ENCODE measurements at places on chromosomes 1 and 21. TPM values are rescaled to one million over a fixed set of nuclear protein-coding genes. Genes with fewer than 3 reads are reported as not detected.
A peak's percentile ranks its signal among the peaks of the same experiment; 100 is the strongest.

The AQP10 gene
- not detected for total RNA-seq

The HSF2BP gene
- 0.68 TPM for total RNA-seq

The SPATA21 gene
- not detected for total RNA-seq

The CALML6 gene
- 0.23 TPM for total RNA-seq

The ETV3L gene
- total RNA-seq = not detected

The LCE2D gene
- total RNA-seq = not detected

DNA sequence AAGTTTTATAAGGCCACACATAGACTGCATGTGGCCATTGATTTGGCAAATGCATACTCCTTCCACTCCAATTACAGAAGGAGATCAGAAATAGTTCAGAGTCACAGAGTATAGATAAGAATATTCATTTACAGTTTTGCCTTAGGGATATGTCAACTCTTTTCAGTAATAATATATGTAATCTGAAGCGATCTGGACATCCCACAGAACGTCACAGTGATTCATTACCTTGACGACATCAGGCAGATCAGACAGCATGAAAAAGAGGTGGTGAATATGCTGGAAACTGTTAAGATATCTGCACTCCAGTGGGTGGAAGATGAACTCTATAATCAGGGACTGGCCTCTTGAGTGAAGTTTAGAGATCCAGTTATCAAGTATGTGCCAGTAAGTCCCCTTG lies 240.4 kb downstream of the DPYD start:
- peaks cover 7% of the 10 kb centered on the region for H3K4me1 ChIP-seq
- H3K4me3 ChIP-seq = no peak overlapping the region
- no peaks in the 10 kb centered on the region for H3K27me3 ChIP-seq
- peaks cover 10% of the 10 kb centered on the region for H3K36me3 ChIP-seq

DNA sequence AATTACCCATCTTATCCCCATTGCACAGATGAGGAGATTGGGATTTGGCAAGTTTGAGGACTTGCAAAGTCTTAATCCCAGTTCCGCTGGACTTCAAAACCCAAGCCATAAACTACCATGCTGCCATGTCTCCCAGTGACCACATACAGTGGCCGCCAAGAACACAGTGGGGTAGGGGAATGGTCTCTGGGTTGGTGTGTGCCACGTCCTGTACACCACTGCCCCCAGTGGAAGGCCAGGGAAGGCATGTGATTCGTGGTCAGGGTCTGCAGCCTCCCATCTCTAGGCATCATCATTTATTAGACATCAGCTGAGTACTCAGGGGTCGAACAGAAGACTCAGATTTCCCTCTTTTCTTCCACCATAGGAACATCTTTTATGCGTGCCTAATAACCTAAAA lies 76.0 kb downstream of the MAN1C1 start:
- no peak overlapping the region for H3K4me3 ChIP-seq
- no peak overlapping the region for H3K27ac ChIP-seq
- peaks cover 38% of the 10 kb centered on the region for H3K4me1 ChIP-seq
- H3K36me3 ChIP-seq = no peaks in the 10 kb centered on the region
- peaks cover 32% of the 10 kb centered on the region for H3K27me3 ChIP-seq

DNA sequence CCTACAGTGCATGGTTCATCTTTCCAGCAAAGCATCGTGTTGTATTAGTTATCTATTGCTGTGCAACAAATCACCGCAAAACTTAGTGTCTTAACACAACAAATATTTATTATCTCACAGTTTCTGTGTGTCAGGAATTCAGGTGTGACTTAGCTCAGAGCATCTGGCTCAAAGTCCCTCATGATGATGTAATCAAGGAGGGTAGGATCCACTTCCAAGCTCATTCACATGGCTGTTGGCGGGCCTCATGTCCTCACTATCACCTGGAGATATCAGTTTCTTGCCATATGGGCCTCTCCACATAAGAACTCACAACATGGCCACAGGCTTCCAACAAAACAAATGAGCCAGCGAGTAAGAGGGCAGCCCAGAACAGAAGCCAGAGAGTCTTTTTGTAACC lies 135.6 kb upstream of the GJB5 start:
- H3K4me3 ChIP-seq = no peak overlapping the region
- peaks cover under 1% of the 10 kb centered on the region for H3K36me3 ChIP-seq
- H3K27me3 ChIP-seq = peaks cover 4% of the 10 kb centered on the region
- no peaks in the 10 kb centered on the region for H3K4me1 ChIP-seq
- H3K27ac ChIP-seq = no peak overlapping the region

- no peaks in the 10 kb centered on the region for H3K4me1 ChIP-seq
- H3K36me3 ChIP-seq = no peaks in the 10 kb centered on the region
- H3K27me3 ChIP-seq = peaks cover 12% of the 10 kb centered on the region
- no peak overlapping the region for H3K27ac ChIP-seq
- H3K4me3 ChIP-seq = no peak overlapping the region
- no peak for DNase-seq
These were observed 11.2 kb upstream of the TTLL7 start for GRCh38 chr1:84010136-84010535.

DNA sequence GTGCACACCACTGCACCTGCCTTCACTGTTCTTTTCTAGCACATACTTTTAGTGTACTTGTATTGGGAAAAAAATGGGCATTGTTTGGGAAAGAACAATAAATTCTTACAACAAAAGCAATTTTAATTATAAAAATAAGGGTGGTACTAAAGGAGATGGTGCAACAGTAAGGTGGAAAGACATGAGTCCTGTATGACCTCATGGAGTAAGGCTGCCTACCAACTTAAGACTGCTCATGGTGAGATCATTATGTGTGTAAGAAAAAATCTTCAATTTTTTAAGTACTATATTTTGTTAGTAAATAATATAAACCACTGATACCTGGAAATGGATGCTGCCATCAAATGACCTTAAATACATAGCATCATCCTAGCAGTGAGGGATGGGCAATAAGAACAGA lies 29.6 kb upstream of the PHGDH start:
- no peak for DNase-seq
- peaks cover 11% of the 10 kb centered on the region for H3K4me1 ChIP-seq
- H3K4me3 ChIP-seq = no peak overlapping the region
- H3K27me3 ChIP-seq = peaks cover 12% of the 10 kb centered on the region
- no peak overlapping the region for H3K27ac ChIP-seq

- no peaks in the 10 kb centered on the region for H3K36me3 ChIP-seq
- no peak overlapping the region for H3K27ac ChIP-seq
- peaks cover 11% of the 10 kb centered on the region for H3K4me1 ChIP-seq
- peaks cover 50% of the 10 kb centered on the region for H3K27me3 ChIP-seq
- no peak for DNase-seq
These were observed 54.3 kb downstream of the TLR5 start for GRCh38 chr1:223088713-223089240.

- H3K27ac ChIP-seq = peak overlapping the region; percentile 76
- peak; percentile 69 for DNase-seq
- peak overlapping the region; percentile 8 for H3K4me3 ChIP-seq
- no peaks in the 10 kb centered on the region for H3K27me3 ChIP-seq
- H3K36me3 ChIP-seq = no peaks in the 10 kb centered on the region
- peaks cover 90% of the 10 kb centered on the region for H3K4me1 ChIP-seq
These were observed 8.8 kb downstream of the FCRLB start for GRCh38 chr1:161730050-161730564.

- no peak for DNase-seq
- no peak overlapping the region for H3K4me3 ChIP-seq
- peaks cover 20% of the 10 kb centered on the region for H3K27me3 ChIP-seq
- H3K4me1 ChIP-seq = peaks cover 16% of the 10 kb centered on the region
These were observed 3.3 kb downstream of the SH3BGR start for GRCh38 chr21:39454949-39455668.

- no peak overlapping the region for H3K27ac ChIP-seq
- no peak overlapping the region for H3K4me3 ChIP-seq
- H3K4me1 ChIP-seq = no peaks in the 10 kb centered on the region
- peaks cover 5% of the 10 kb centered on the region for H3K27me3 ChIP-seq
These were observed 215.3 kb downstream of the SEC16B start for GRCh38 chr1:177754603-177755002.

DNA sequence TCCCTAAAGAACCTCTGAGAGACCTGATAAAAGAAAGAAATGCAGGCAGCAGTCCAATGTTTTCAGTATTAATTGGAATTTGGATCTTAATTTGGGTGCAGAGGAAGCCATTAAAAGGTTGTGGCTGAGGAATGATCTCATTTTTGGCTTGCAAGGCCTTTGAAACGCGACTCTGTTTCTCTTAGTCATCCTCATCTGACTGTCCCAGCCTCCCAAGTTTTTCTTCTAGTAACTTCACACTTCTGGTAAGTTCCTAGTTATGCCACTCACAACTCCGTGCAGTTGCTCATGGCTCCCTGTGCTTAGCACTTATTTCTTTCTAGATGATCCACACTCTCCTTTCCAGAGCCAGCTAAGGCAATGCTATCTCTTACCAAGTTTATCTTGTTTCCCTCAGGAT lies 147.4 kb upstream of the USP24 start:
- DNase-seq = peak; percentile 68
- peaks cover 15% of the 10 kb centered on the region for H3K4me1 ChIP-seq
- H3K27ac ChIP-seq = peak overlapping the region; percentile 29

DNA sequence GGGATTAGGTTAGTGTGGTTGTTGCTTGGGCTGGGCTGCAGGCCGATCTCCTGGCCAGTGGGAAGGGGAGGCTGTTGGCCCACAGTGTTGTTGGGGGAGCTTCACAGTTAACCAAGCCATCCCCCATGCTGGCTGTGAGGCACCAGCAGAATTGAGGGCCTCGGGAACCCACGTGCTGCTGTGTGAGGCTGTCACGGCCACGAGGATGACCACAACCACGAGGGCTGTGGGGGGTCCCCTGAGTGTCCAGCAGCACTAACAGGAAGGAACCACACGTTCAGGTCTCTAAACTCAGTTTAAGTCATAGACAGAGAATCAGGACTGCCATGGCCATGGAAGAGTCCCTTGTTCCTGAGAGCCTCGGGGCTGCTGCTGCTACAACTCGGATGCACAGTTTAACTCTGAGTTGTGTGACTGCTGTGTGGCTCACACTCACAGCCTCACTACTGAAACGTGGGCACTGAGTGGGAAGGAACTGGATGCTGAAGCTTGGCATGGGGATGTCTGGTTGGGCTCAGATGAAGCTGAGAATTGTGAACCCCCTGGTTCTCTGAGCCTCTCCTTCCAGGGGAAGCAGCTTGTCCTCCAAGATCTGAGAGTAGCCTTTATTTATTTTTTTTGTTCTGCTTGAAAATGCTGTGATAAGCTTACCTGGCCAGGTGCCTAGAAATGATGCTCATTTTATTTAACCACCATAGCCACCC lies 4.8 kb upstream of the MMEL1 start:
- DNase-seq = no peak
- H3K27ac ChIP-seq = no peak overlapping the region
- no peak overlapping the region for H3K4me3 ChIP-seq
- H3K4me1 ChIP-seq = no peaks in the 10 kb centered on the region

GRCh38 chr21:31018232-31018631 lies 20.0 kb downstream of the KRTAP19-8 start:
- no peak for DNase-seq
- H3K36me3 ChIP-seq = peaks cover 14% of the 10 kb centered on the region
- no peaks in the 10 kb centered on the region for H3K27me3 ChIP-seq
- H3K27ac ChIP-seq = no peak overlapping the region

- no peak for DNase-seq
- H3K4me3 ChIP-seq = no peak overlapping the region
- H3K27me3 ChIP-seq = peaks cover 4% of the 10 kb centered on the region
- H3K36me3 ChIP-seq = no peaks in the 10 kb centered on the region
- peaks cover 6% of the 10 kb centered on the region for H3K4me1 ChIP-seq
These were observed 53.8 kb upstream of the CFAP126 start for GRCh38 chr1:161421456-161421855.

DNA sequence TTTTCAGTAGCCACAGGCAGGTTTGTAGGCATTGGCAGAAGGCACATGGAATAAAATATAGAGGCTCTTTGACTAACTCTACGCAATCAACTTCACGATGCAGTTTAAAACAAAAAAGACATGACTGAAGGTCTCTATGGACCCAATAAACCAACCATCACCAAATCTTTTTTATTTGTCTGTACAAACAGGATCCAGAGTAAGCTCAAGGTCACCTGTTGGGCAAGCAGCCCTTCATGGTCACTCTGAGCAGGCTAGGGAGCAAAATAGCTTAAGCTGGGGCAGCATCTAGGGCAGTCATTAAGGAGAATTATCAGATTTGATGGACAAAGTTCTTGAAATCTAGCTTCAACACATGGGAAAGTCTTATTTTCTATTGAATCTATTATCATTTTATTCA lies 26.8 kb upstream of the PROX1 start:
- no peak for DNase-seq
- no peaks in the 10 kb centered on the region for H3K36me3 ChIP-seq
- no peak overlapping the region for H3K4me3 ChIP-seq
- H3K4me1 ChIP-seq = no peaks in the 10 kb centered on the region
- H3K27me3 ChIP-seq = no peaks in the 10 kb centered on the region

GRCh38 chr1:209349363-209350308 lies 233.9 kb upstream of the CAMK1G start:
- peak; percentile 27 for DNase-seq
- H3K4me1 ChIP-seq = peaks cover 43% of the 10 kb centered on the region
- peak overlapping the region; percentile 46 for H3K27ac ChIP-seq
- H3K4me3 ChIP-seq = no peak overlapping the region
- no peaks in the 10 kb centered on the region for H3K27me3 ChIP-seq
- no peaks in the 10 kb centered on the region for H3K36me3 ChIP-seq

DNA sequence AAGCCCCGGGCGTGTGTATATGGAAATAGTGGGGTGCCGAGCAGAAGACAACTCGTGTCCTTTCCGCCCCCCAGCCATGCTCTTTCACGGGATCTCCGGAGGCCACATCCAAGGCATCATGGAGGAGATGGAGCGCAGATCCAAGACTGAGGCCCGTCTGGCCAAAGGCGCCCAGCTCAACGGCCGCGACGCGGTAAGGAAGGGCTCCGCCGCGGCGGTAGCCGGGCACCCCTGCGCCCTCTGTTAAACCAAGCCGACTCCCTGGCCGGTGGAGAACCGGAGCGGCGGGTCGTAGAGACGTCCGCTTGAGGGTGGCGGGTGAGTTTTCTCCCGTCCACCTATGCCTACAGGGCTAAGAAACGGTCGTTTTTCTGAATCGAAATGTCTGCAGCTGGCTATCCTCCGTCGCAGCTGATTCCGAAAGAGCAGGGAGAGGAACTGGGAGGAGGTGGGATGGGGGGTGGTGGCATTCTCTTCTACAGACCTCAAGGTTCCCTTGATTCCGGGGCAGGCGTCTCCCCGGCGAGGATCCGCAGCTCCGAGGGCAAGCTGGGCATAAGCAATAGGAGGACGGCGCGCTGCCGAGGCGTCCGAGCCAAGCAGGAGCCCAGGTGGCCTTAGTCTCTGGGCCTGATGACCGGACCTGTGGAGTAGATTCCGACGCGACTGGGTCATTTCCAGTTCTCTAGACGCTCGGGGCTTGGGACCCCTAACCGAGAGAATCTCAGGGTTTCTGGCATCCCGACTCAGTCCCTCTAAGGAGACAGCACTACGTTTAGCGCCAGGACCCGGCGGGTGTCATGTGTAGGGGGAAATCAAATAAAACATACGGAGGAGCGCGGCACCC lies 856 bp downstream of the LHX9 start:
- H3K4me3 ChIP-seq = peak overlapping the region; percentile 98
- H3K27ac ChIP-seq = peak overlapping the region; percentile 89
- peaks cover 58% of the 10 kb centered on the region for H3K36me3 ChIP-seq
- peaks cover 5% of the 10 kb centered on the region for H3K27me3 ChIP-seq
- no peak for DNase-seq
- peaks cover 62% of the 10 kb centered on the region for H3K4me1 ChIP-seq

GRCh38 chr1:160258177-160258798 lies 4.1 kb downstream of the DCAF8 start:
- no peak overlapping the region for H3K27ac ChIP-seq
- no peak overlapping the region for H3K4me3 ChIP-seq
- no peak for DNase-seq
- peaks cover 49% of the 10 kb centered on the region for H3K4me1 ChIP-seq
- peaks cover 7% of the 10 kb centered on the region for H3K36me3 ChIP-seq
